Aorta (tissue), 5 donors: ENCODE measurements at places on chromosomes 4 and X.

GRCh38 chrX:10107483-10107882 lies 49.3 kb upstream of the CLCN4 start:
- no peak for DNase-seq

DNA sequence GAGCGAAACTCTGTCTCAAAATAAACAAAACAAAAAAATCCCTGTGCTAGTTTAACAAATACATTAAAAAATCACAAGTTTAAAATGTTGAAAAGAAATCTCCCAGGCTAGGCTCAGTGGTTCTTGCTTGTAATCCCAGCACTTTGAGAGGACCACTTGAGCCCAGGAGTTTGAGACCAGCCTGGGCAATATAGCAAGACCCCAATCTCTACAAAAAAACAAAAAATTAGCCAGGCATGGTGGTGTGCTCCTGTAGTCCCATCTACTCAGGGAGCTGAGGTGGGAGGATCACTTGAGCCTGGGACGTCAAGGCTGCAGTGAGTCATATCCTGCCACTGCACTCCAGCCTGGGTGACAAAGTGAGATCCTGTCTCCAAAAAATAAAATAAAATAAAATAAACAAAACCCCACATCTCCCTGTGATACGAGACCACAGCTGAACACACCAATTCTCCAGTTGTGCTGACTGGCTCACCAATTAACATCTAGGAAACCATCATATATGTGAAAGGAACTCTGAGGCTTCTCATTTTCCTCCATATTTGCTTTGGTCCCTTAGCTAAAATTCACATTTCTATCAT lies 7.3 kb downstream of the RPS4X start:
- no peak for DNase-seq

DNA sequence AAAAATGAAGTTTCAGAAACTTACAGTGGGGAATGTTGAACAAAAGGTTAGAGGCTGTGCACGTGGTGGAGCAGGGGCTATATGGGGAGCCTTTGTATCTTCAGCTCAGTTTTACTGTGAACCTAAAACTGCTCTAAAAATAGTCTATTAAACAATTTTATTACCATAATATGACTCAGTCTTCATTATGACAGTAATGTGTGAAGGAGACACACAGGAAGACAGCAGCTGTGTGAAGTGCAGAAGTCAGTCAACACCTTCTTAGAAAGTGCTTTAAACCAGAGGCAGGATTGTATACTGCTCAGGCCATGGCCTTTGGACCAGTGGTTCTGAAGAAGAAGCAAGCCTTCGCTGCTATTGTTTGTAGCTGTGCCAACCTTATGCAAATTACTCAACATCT lies 89.7 kb downstream of the ARHGAP10 start:
- DNase-seq: no peak

DNA sequence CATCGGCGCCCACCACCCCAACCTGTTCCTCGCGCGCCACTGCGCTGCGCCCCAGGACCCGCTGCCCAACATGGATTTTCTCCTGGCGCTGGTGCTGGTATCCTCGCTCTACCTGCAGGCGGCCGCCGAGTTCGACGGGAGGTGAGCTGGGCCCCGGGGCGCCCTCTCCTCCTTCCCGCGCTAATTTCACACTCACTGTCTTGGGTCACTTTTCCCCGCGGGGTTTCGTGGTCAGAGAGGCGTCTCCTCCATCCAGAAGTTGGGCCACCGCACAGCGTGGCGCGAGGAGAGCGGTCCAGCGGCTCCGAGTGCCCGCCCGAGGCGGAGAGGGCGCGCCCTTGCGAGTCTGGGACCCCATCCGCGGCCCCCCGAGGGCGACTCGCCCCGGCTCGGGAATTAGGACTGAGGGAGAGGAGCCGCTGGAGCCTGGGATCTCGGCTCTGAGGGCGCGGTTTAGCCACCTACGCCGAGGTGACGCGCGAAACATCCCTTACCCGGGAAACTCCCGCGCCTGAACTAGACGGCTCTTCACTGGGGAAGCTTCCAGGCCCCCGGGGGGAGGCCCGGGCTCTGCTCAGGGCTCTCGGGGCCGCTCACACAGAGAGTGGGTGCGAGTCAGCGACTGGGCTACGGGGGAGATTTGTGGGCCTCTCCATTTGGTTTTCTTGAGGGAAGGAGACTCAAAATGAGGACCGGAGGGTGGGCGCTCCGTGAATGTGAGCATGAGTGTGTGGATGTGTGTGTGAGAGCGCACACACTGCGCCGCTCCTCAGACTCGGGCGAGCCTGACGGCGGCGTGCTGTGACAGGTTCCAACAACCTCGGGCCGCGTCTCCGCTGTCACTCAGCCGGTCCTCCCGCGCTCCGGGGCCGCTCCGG lies 551 bp downstream of the NPNT start:
- peak; percentile 53 for DNase-seq

- no peak for DNase-seq
Measured at GRCh38 chrX:118129681-118130080, 13.1 kb upstream of the KLHL13 start.
